Activated CD4-positive, alpha-beta memory T cell treated with anti-CD3 and anti-CD28 coated beads for 36 hours (primary cell): ENCODE measurements at places on chromosomes 7 and 10. TPM values are rescaled to one million over a fixed set of nuclear protein-coding genes. Genes with fewer than 3 reads are reported as not detected.

Gene CD36
- total RNA-seq: not detected

Gene EPHA1
- 2.9 TPM for total RNA-seq

Gene PTPN20
- 1.5 TPM for total RNA-seq

Gene LGI1
- not detected for total RNA-seq

Gene TRIM50
- not detected for total RNA-seq

Gene TMEM130
- total RNA-seq: not detected

Gene MMRN2
- total RNA-seq: not detected

Gene RAMP3
- not detected for total RNA-seq

Gene WNT8B
- 0.46 TPM for total RNA-seq

Gene STEAP4
- total RNA-seq: not detected

Gene UPK3BL2
- 8.2 TPM for total RNA-seq

Gene NPC1L1
- total RNA-seq: 0.07 TPM

Gene TRIM56
- 44.5 TPM for total RNA-seq

Gene DGKI
- total RNA-seq: 5.4 TPM

Gene CBLL1
- 38.7 TPM for total RNA-seq

Gene TMEM213
- total RNA-seq: 0.19 TPM

Gene EPHB6
- total RNA-seq: 9.5 TPM

Gene TFEC
- not detected for total RNA-seq

Gene ACSM6
- total RNA-seq: not detected

Gene FAM241B
- 10.9 TPM for total RNA-seq

Gene MBL2
- total RNA-seq: not detected

Gene CAV2
- not detected for total RNA-seq

Gene USP6NL
- 3.2 TPM for total RNA-seq

Gene ARHGAP19
- 54.2 TPM for total RNA-seq

Gene ASB15
- not detected for total RNA-seq

Gene PRLHR
- not detected for total RNA-seq

Gene FAM237B
- not detected for total RNA-seq

Gene IDI2
- total RNA-seq: not detected

Gene RPEL1
- not detected for total RNA-seq

Gene PKD1L1
- 0.19 TPM for total RNA-seq

Gene ZNF425
- total RNA-seq: 0.75 TPM

Gene PPP1R3A
- not detected for total RNA-seq

Gene TRIL
- total RNA-seq: not detected

Gene EPO
- total RNA-seq: not detected

Gene AKR1B1
- 97.8 TPM for total RNA-seq

Gene SPDYE11
- total RNA-seq: not detected

Gene RBP3
- not detected for total RNA-seq

Gene PDIA4
- 108 TPM for total RNA-seq

Gene CFAP43
- total RNA-seq: 0.19 TPM

Gene SSC4D
- 0.87 TPM for total RNA-seq

Gene ELAPOR2
- total RNA-seq: 4.0 TPM

Gene CHAT
- total RNA-seq: not detected

Gene CCDC172
- not detected for total RNA-seq

Gene ERV3-1
- total RNA-seq: 8.7 TPM

Gene SLC26A5
- not detected for total RNA-seq

Gene INMT
- total RNA-seq: not detected

Gene ANKRD7
- total RNA-seq: not detected

Gene TLL2
- total RNA-seq: not detected

Gene MPP7
- total RNA-seq: 11.6 TPM

Gene OR2A25
- not detected for total RNA-seq

Gene MAPK8
- total RNA-seq: 45.4 TPM

Gene SPDYE2B
- total RNA-seq: not detected

Gene SAMD9L
- 19.1 TPM for total RNA-seq

Gene FKBP9
- total RNA-seq: 0.94 TPM

Gene AEBP1
- 6.6 TPM for total RNA-seq

Gene CCL24
- not detected for total RNA-seq

Gene TAF6
- 54.3 TPM for total RNA-seq

Gene CNNM1
- 0.43 TPM for total RNA-seq

Gene DNAH11
- 0.31 TPM for total RNA-seq
